Lower lobe of right lung (tissue), 2 donors: ENCODE measurements at places on chromosomes 3 and 15.

GRCh38 chr3:114595522-114596028 lies 301.7 kb downstream of the TIGIT start:
- no peak for DNase-seq

- no peak for DNase-seq
Measured at GRCh38 chr15:44216958-44217357, 21.9 kb upstream of the FRMD5 start.

- peak; percentile 27 for DNase-seq
Measured at GRCh38 chr3:62874711-62875557, at the start of gene CADPS. Gene CADPS, minus strand, starts transcription at chr3:62875416. Its CDS starts 387 bp downstream, at chr3:62875029.

GRCh38 chr3:177491296-177492032 lies 294.2 kb upstream of the TBL1XR1 start:
- no peak for DNase-seq

- no peak for DNase-seq
Measured at GRCh38 chr3:133833267-133833666, 27.7 kb downstream of the SRPRB start.

- no peak for DNase-seq
Measured at GRCh38 chr15:74768099-74768770, 13.6 kb upstream of the CSK start.

DNA sequence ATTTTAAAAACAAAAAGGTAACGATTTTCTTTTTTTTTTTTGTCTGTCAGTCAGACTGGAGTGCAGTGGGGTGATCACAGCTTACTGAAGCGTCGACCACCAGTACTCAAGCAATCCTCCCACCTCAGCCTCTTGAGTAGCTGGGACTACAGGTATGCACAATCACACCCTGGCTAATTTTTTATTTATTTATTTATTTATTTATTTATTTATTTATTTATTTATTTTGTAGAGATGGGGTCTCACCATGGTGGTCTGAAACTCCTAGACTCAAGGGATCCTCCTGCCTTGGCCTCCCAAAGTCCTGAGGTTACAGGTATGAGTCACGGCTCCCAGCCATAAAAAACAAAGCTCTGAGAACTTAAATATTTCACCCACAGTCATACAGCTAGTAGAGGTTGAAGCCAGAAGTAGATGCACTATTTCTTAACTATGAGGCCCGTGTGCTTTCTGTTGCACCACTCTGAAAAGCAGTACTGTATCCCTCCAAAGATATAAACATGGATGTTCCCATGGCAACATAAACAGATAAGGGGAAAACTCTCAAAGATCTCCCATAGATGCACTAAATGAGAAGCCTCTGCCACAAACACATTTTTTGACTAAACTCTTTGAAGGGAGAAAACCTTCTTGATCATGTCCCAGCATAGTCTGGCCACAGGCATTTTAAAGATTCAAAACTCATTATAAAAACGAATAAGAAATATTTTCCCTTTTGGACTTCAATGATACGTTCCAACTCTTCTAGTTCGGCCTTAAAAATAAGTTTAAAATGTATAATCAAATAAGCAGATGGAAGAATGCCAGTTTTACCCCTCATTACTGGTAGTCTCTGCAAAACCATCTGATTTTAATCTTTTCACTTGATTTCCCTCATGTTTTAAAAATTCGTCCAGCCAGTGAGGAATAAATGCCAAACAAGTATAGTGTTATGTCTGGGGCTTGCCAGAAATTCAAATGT lies 162.3 kb upstream of the ARHGEF26 start:
- no peak for DNase-seq
